ENCODE measurements at places on chromosomes 13 and 19.

- no peak for DNase-seq
Observed at GRCh38 chr19:1317274-1318003, 31.8 kb downstream of the EFNA2 start.

DNA sequence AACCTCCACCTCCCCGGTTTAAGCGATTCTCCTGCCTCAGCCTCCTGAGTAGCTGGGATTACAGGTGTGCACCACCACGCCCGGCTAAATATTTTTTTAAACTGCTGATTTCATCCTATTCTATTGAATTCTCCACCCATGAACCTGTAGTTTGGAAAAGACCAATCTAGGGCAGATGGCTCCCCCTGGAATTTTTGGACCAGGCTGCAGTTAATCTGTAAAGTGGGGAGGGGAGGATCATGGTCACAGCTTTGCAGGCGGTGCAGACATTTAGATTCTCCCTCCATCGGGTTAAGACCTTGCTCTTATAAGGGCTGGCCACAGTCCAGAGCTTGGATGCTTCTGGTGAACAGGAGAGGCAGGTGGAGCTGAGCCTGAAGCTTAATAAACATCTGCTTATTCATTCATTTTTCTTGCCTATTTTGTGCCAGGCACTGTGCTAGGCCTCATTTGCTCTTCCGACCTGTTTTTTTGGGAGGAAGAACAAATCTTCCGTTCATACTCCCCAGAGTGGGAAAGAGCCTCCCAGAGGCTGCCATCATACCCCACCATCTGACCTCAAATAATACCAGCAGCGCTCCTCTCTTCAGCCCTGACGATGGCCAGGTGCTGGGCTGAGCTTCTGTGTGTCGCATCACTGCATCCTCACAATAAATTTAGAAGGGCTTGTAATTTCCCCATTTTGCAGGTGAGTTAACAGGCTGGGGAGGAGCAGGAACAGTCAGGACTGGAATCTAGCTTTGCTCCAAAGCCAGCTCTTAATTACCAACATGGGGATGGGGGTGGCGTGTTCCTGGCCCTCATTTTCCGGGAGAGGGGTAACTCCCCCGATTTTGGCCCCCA lies 902 bp upstream of the CCDC106 start:
- DNase-seq: no peak

DNA sequence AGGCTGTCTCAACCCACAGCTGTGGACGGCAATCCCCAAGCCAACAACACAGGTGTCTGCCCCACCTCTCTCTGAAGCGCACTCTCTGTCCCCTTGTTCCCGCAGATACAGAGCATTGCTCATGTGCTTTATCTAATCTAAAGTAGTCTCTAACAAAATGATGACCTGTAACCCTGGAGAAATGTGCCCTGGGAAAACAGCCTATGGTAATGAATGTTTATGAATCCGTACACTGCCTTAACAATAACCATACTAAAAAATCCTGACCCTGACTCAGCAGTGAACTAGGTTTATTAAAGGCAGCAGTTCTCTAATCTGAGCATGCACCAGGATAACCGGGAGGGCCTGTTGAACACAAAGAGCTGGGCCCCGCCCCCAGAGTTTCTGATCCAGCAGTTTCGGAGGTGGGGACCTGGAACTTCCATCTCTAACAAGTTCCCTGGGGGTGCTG lies 50.7 kb upstream of the SLC15A1 start:
- no peak for DNase-seq

- DNase-seq: no peak
Observed at GRCh38 chr13:42485272-42485671, 88.7 kb upstream of the TNFSF11 start.

GRCh38 chr13:73535341-73535740 lies 476.5 kb downstream of the KLF5 start:
- DNase-seq: no peak

DNA sequence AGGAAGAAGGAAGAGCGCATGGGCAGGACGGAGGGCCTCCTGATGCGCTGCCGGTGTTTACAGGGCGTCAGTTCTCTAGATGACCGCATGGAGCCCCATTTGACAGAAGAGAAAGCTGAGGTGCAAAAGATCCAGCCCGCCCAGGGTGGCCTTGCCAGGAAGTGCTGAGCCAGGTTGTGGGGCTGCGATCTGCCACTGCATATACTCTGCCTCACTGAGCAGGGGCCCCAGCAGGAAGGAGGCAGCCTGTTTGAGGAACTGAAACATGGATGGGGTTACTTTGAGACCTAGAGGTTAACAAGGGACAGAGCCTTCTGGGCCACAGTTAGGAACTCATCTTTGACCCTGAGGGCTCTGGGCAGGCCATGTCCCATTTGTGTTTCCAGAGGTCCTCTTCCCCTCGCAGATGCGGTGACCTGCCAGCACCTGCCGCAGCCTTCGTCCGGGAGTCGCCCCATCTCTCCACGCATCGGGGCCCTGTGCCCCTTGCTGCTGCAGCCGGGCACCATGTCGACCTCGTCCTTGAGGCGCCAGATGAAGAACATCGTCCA lies 3.2 kb downstream of the EPN1 start:
- no peak for DNase-seq

DNA sequence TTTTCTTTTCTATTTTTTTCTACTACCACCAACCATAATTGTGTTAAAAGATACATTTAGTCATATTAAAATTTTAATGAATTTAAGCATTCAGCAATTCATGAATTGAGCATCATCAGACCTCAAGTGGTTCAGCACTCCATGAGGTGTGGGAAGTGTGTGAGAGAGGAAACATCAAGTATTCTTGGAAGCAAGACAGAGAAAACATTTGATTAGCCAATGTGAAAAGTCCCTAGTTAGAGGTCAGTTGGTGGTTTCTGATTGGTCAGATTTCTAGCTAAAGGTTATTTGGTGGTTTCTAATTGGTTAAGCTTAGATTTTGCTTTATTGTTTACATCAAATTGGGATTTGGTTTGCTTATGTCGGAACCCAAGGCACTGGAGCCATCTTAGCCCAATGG lies 134.7 kb downstream of the KLF5 start:
- DNase-seq: no peak

DNA sequence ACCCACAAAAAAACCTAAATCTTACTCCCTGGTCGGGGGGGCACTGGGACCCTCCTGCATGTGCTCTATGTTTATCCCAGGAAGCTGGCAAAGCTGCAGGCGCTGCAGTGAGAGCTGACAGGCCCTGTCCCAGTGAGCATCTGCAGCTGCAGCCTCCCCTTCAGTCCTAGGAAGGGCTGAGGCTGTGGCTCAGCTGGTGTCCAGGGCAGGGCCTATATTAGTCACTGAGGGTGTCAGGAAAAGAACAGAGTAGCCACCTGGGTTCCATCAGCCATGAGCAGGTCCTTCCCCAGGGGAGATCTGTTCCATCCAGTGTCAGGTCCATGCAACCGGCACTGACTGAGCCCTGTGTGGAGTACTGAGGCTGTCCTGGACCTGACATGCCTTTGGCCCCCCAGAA lies 120.5 kb downstream of the TNFRSF19 start:
- no peak for DNase-seq

DNA sequence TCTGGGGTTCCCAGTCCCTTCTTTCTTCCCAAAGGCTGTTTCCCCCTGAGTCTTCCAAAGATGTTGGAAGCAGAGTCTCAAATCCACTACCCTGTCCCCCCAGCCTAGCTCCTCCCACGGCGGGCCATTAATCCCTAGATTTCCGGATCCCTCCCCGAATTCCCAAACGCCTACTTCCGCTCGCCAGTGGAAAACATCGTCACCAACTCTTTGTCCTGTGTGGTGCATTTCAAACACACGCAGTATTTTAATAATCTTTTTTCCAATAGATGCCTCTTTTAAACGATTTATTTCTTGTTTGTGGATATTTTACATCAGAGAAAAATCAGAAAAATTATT lies 610 bp downstream of the ZNF791 start:
- DNase-seq: peak; percentile 39

- no peak for DNase-seq
Observed at GRCh38 chr19:22421797-22422196, 349 bp downstream of the ZNF98 start.

- DNase-seq: no peak
Observed at GRCh38 chr13:58712191-58712590, 1080.6 kb downstream of the PCDH17 start.

DNA sequence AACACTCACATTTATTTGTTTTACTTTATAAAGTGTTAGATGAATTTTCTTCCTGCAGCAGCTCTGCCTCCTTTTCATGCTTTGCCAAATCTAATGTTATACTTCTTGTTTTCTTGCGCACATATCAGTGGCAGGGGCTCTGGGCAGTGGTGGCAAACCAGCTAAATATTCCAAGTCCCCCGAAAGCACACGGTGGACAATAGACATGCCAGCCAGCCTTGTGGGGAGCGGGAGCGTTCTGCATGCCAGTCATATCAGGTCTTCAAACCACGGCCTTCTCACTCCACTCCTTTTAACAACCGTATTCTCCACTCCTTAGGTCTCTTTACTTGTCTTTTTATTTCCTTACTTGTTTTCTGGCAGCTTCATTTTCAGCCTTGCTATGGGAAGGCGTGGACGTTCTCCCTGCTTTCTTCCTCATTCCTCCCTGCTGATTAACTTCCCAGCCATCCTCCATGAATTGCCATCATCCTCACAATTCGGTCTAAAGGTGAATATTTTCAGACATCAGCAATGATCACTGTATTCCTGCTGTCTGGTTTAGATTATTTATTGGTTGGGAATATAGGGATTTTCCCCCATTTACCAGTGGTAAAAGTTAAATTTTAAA lies 77.1 kb upstream of the WASF3 start:
- no peak for DNase-seq

DNA sequence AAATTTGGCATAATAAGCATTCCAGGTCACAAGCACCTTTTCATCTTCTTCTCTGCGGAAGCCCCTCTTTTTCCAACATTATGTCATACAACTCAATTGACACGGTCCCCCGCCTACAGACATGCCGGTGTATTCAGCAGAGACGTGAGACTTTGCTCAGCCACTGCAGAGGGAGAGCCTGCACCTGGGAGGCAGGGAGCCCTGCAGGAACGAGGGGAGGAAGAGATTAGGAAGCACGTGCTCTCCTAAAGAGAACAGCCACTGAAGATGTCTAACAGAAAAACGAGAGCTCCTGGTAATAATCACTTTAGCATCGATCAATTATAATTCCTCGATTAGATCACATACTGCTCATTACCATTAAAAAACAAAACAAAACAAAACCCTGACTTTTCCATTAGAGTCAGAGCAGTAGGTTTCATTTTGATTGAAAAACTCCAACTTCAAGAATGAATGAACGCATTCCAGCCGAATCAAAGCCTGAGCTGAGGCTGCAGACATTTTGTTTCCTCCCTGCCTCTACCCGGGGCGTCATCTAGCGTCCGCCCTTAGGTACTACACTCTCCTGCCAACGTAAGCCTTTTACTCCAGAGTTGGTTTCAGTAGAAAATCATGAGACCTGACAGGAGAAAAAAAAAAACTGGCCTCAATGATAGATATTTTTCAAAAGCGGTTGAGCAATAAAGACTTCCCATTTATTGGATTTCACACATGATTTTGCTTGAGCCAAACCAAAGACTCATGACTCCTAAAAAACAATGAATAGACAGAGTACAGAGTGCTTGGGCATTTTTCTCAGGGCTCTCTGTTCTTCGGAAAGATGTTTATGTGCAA lies 194.5 kb downstream of the KATNAL1 start:
- DNase-seq: peak; percentile 86

GRCh38 chr19:14149509-14149994 lies 13.2 kb upstream of the ASF1B start:
- DNase-seq: no peak

DNA sequence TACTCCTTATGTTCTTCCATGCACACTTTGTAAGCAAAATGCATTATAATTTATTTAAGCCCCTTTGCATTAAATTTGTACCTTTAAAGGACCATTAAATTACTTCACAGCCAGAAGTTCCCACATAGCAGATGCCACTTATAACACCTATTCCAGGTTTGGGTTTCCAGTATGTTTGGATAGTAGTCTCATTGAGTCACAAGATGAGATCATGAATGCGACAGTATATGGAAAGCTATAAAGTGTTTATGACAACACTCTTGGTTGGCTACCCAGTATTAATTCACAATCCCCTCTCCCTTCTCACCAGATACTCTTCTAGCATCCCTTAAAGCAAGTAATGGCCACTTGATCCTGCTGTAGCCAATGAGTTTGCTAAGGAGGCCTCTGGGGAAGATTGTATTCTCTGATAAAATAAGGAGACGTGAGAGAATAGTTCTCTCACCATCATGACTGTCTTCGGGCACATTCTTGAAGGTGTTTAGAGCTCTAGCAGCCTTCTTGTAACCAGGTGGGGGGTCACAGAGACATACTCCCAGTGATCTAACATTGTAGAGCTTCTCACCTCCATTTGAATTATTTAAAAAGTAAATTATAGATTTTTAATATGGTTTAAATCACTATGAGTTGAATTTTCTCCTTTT lies 2.8 kb upstream of the LHFPL6 start:
- no peak for DNase-seq

GRCh38 chr13:97844151-97844550 lies 109.3 kb upstream of the IPO5 start:
- no peak for DNase-seq

DNA sequence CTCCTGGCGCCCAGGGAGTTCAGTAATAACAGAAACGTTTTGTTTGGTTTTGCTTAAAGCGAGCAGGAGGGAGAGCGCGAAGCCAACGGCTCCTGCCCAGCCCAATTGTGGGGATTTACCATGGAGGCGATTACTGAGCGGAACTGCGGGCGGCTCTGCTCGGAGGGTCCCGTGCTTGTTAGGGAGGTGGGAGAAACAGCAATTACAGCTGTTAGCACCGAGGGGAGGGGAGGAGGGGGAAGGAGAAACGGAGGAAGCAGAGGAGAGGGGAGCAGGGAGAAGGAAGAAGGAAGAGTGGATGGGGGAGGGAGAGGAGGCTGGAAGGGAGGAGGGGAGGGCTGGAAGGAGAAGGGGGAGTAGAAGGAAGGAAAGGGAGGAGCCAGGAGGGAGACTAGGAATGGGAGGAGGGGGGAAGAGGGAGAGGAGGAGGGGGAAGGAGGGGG lies 7.7 kb upstream of the ONECUT3 start:
- DNase-seq: no peak

DNA sequence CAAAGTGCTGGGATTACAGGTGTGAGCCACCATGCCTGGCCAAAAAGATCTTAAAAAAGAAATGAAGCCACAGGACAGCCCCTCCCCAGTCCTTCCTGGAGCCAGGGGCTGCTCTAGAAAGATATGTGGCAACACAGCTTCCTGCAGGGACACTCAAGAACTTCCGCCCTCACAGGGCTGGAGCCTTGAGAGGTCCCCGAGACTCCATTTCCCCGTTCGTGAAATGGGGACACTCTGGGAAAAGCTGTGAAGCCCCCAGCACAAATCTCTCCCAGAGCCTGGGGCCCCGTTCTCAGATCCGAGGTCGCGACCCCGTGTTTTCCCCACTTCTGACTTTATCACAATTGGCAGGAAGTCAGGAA lies 2.5 kb upstream of the GPX4 start:
- DNase-seq: no peak

DNA sequence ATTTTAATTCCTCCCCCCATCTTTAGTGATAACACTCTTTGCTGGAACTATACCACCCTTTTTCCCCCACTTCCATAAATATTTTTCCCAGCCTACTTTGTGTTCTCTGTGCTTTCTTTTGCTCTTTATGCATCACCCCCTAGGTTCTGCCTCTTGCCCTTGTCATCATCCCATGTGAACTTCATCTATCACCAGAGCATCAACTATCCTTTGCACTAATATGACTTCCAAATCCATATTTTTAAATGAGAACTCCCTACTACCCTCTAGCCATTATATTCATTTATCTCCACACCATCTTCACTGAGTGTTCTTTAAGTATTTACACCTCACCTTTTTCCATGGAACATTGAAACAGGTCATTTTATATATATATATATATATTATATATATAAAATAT lies 452.7 kb downstream of the FOXO1 start:
- no peak for DNase-seq

Measured in neural crest cell (in vitro differentiated cells).